ENCODE measurements at places on chromosomes 12 and 14. TPM values are rescaled to one million over a fixed set of nuclear protein-coding genes. Genes with fewer than 3 reads are reported as not detected.

The FOXN4 gene
- total RNA-seq, result 0.11 TPM

The SPIC gene
- total RNA-seq, result not detected

The LGR5 gene
- total RNA-seq, result 37.0 TPM

The HOXC9 gene
- 1.1 TPM for total RNA-seq

The MFAP5 gene
- not detected for total RNA-seq

The CCDC85C gene
- 43.8 TPM for total RNA-seq

The PMEL gene
- 0.49 TPM for total RNA-seq

The C14orf132 gene
- total RNA-seq, result 0.15 TPM

The KIF26A gene
- not detected for total RNA-seq

The CD163L1 gene
- total RNA-seq, result 6.8 TPM

The MYF5 gene
- not detected for total RNA-seq

The RHNO1 gene
- total RNA-seq, result 27.2 TPM

The DHH gene
- total RNA-seq, result not detected

The KRT86 gene
- total RNA-seq, result not detected

The UBE3B gene
- total RNA-seq, result 31.5 TPM

The EXOC3L4 gene
- 27.0 TPM for total RNA-seq
